ENCODE measurements at places on chromosomes 3 and 15.

DNA sequence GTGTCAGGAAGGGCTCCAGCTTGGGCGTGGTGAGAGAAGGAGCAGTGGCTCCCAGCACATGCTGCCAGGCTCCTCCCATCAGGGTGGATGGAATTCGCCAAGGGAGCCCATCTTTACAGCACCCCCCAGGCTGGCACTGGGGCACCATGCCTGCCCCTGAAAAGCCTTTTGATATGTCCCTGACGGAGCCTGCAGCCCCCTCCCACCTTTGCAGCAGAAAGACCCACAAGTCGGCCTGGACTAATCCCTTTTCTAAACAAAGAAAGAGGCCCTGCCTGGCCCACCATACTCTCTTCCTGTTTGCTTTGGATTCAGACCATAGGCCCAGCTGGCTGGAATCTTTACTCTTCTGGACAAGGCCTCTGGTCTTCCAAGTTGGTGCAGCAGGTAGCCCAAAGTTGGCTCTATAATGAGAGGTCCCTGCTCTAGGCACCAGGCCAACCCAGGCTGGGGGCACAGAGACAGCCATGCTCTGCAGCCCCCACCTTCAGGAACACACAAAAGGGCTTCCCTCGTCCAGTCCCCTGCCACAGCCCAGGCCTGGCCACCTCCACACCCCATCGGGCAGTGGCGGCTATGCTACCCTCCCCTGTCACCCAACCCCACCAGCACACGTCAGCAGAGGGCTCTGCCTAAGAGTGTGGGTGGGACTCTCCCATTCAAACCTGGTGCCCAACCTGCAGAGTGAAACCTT is 5.4 kb downstream of the ANPEP start:
- no peak for DNase-seq

GRCh38 chr3:69762768-69763229 is 23.5 kb downstream of the MITF start:
- no peak for DNase-seq

- DNase-seq: no peak
Observed at GRCh38 chr15:85673326-85673725, 121.4 kb downstream of the KLHL25 start.

- DNase-seq: no peak
Observed at GRCh38 chr3:59563072-59563605, 513.3 kb upstream of the CFAP20DC start.

DNA sequence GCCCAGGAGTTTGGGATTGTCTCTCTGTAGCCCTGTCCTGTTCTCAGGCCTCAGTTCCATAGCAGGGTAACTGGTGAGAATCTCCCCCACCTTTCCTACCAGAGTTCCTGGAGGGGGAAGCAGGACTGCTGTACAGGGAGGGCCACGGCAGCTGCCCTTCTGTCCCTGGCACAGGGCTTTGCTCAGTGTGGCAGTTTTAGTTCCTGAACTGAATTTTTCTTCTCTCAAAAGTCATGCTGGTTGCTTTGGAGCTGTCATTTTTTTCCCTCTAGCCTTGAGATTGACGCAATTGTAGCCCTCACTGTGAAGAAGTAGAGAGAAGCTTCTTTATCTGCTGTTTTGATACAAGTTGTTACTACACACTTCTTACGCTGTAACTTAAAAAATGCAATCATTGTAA is 55.5 kb downstream of the TPRG1 start:
- no peak for DNase-seq

DNA sequence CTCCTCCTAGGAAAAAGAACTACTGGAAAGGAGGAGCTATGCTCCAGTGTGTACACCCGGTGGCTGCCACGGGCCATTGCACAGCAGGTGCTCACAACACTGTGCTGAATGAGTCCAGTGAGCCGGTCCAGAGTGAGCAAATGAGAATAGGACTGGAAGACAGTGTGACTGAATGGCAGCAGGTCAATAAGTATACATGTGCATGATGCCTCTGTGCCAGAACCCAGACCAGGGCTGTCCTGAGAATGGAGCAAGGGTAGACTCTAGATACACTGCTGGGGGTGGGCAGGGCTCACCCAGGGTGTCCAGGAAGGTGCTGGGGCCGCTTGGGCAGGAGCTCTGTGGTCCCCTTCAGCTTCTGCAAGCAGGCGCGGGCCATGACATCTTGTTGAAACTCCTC is 8.3 kb downstream of the POLG start:
- no peak for DNase-seq

- no peak for DNase-seq
Observed at GRCh38 chr3:190494907-190495306, 19.0 kb upstream of the IL1RAP start.

- DNase-seq: peak; percentile 70
Observed at GRCh38 chr15:40301467-40302179, 6.1 kb downstream of the PLCB2 start.

DNA sequence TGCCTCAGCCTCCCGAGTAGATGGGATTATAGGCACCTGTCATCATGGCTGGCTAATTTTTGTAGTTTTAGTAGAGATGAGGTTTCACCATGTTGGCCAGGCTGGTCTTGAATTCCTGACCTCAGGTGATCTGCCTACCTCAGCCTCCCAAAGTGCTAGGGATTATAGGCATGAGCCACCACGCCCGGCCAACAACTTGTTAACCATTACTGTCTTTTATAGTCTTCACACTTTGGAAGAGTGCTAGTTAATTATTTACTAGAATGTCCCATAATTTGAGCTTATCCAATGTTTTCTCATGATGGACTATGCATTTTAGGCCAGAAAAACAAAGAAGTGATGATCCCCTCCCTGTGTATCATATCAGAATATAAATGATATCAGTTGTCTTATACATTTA is 288.6 kb upstream of the CBLB start:
- no peak for DNase-seq

DNA sequence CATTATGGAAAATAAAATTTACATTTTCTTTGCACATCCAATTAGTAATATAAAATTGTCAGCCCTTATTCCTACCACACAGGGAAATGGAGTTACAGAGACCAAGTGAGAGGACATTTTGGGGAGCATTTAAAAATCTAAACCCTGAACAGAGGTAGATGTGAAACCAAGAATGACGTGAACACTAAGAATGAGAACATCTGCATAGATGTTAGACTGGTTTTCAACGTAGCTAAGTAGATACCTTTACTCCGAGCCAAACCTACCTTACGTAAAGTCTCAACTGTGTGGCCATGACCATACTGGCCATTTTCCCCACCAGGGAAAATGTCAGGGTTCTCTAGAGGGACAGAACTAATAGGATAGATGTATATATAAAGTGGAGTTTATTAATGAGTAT is 51.4 kb upstream of the THBS1 start:
- no peak for DNase-seq

DNA sequence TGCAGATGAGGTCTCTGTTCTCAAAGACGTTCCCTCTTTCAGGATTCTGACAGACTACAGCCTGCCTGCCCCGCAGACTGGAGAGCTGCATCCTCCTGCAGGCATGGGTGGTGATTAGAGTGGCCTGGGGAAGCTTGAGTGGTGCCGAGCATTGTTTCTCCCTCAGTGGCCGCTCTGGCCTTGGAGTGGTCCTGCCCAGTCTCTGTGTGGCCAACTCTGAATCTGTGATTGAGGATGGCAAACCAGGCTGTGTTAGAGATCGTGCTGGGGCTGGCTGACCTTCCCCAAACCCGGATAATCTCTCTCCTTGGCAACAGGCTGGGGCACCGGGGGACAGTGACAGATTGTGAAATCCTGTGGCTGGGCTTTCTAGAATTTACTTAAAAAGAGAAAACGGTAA is 11.0 kb upstream of the ADCY5 start:
- no peak for DNase-seq

GRCh38 chr3:72449551-72449950 is 398.7 kb downstream of the SHQ1 start:
- no peak for DNase-seq

DNA sequence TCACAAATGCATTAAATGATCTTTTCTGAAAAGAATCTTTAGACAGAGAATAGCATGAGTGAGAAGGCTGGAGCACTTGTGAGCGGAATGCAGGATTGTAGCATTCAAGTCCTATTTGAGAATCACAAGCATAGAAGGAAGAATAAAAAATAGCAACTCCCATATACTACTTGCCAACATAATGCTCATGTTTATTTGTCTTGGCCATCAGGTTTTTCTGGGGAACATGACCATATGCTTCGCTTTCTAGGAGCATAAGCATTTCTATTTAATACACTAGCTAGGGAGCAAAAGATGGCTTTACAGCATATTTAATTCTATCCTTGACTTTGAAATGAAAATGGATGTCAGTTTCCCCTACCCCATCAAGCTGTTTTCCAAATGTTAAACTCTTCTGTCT is 170.3 kb upstream of the MITF start:
- DNase-seq: no peak

DNA sequence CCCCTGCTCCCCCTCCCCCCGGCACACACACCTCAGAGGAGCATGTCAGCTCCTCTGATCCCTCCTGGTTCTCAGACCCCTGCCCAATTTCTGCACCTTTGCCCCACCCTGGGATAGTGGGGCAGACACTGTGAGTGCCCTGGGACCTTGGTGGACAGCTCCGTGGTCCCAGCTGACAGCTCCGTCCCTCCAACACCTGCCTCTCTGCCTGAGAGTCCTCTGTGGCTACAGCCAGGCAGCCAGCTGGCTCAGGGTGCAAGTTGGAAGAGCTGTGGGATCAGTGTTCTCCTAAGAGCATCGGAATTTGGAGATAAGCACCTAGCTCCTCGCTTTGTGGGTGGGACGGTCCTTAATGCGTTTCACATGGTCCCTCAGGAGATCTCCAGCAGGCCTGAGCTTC is 43.7 kb upstream of the PGPEP1L start:
- DNase-seq: no peak

GRCh38 chr15:28020644-28021043 is 78.5 kb downstream of the OCA2 start:
- DNase-seq: no peak

DNA sequence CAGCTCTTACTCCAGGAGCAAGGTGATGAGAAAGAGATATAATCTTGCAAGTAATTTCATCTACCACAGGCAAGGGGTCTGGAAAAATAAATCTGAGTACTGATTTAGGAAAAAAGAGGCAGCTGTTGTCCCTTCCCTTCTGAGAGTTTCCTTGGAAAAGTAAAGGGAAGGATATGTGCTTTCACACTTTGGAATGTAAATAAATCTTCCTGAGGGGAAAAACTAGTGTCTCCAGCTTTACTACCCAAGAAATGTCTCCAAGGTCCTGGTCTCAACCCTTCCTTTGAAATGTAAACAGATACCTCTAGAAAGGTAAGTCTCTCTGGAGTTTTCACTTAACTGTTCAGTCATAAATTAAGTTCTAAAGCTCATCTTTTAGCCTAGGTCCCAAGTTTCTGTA is 102.6 kb downstream of the DPH6 start:
- DNase-seq: no peak

GRCh38 chr3:107985496-107985895 is 105.3 kb downstream of the CD47 start:
- no peak for DNase-seq

DNA sequence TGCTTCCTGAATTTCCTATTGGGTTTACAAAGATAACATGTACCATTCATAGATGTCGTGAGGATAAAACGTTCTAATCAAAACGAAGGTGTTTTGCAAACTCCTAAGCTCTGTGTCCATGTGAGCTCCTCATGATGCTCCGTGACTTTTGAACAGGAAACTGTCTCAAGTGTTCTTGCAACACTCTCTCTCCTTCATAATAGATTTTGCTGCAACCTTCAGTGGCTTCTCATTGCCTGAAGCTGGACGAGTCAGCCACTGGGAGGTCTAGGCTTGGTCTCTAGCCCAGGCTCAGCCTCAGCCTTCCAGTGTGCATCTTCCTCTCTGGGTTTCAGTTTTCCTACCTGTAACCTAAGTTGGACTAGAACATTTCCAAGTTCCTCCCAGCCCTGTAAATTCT is 18.7 kb upstream of the BCL2A1 start:
- DNase-seq: no peak

DNA sequence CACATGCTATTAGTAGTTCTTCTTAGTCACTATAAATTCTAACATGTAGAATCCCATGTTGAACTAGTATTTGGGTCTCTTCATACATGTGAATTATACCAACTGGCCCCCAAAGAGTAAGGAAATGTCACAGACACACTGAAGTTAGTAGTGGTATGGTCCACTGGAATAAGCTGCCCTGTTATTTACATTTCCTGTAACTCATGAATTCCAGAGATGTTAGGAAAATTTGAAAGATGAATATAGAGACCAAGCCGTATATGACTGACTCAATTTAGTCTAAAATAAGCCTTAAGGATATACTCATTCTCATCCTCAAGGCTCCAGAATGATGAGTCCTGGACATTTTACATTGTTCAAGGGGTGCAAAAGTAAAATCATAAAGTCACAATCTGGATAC is 81.2 kb downstream of the FBXL22 start:
- no peak for DNase-seq

DNA sequence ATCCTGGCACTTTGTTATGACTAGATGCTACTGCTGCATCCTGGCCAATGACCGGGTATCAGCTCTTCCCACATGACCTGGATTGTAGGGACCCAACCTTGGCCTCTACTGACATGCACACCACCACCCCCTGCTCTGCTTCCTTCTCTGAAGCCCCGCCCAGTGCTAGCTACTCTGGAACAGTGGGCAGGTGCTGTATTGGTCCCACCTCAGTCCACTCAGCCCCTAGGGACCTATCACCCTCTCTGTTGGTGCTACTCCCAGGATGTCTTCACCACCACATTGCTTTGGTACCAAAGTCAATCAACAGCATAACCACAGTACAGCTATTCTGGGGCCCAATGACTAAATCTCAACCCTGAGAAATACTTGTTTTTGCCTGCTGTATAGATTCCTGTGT is 170.2 kb upstream of the PRICKLE2 start:
- no peak for DNase-seq

- DNase-seq: no peak
Observed at GRCh38 chr3:172347895-172348679, 100.2 kb downstream of the GHSR start.

DNA sequence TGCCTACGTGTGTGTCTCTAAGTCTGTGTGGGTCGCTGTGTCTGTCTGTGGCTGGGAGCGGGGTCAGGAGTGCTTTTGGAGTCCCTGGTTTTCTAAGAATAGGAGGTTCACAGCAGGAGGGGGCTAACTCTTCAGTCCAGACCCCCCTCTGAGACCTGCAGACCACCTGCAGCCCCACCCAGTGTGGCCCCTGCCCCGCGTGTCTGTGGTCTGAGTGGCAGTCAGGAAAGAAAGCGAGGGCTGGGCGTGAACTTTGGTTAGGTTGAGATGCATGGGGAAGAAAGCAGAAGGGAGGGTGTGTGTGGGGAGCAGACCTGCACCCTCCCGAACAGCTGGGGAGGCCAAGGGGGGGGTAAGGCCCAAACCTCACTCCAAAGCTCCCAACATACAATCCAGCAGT is 144.9 kb upstream of the TPM1 start:
- DNase-seq: no peak

DNA sequence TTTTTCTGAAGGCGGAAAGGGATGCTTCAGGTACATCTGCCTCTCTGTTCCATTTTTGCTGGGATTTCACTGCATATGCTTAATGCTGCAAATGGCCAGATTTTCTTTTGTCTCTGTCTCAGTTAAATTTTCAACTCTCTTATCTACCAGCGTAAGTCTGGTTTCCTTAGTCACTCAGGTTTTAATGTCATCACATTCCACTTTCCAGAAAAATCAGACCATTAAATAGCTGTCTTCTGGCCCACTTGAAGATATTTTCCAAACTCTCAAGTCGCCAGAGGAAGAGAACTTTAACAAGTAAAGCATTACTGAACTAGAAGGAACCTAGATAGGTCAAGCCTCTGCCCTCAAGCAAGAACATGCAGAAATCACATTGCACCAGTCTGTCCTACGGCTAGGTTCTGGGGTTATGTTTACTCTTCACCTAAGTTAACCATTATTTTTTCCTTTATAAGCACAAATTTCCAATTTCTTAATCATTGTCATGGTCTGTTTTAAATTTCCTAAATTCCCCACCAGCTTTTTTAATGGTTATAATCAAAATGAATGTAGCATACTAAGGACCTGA is 26.5 kb downstream of the AVEN start:
- DNase-seq: no peak

Data from caudate nucleus (tissue), 63 donors.